ENCODE measurements at places on chromosomes 3 and 15.

DNA sequence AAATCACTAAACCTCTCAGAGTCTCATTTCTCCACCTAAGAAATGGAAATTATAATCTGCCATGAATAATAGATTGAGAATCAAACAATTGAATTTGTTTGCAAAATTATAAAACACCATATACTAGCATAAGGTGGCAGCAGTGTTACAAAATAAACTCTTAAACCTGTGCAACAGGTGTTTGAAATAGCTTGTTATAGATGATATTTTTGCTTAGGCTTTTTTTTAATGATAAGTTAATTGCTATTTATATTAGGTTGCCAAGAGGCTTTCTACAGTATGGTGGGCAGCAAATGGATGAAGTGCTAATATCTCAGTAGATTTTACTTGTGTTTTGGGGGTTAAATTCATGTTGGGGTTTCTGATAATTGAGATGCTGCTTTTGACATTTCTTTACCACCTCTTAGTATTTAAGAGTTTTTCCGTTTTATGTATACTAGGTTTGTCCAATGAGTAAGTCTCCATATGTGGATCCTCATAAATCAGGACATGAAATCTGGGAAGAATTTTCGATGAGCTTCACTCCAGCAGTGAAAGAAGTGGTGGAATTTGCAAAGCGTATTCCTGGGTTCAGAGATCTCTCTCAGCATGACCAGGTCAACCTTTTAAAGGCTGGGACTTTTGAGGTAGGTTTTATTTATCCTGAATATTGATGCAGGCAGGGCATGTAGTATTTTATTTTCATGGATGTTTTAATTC lies 19.6 kb downstream of the NR1D2 start:
- no peak for DNase-seq

GRCh38 chr3:49346797-49347251 lies 7.0 kb upstream of the USP4 start:
- no peak for DNase-seq

GRCh38 chr3:30609930-30610701 lies 3.7 kb downstream of the TGFBR2 start:
- DNase-seq, result no peak

GRCh38 chr3:52552089-52552488 lies 15.7 kb downstream of the UQCC5 start:
- no peak for DNase-seq

DNA sequence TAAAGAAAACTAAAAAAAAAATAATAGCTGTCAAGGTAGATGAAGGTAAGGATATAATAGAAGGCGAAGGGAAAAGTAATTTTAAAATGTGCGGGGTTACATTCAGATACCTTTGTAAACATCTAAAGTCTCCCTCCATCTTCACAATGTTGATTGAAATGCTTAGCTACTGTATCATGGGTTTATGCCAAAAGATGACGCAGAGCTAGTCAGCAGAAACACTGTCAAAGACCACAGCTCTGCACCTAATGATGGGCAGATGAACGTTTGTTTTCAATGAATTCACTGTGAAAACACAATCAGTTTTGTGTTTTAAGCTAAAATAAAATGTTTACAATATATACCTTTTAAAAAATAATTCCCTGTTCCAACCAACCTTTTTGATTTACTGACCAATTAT lies 61.2 kb downstream of the RFTN1 start:
- no peak for DNase-seq

- DNase-seq, result no peak
Measured at GRCh38 chr15:101723171-101723873, 951 bp downstream of the TARS3 start.

- peak; percentile 60 for DNase-seq
Measured at GRCh38 chr3:42247576-42248027, 18.4 kb downstream of the CCK start.

- no peak for DNase-seq
Measured at GRCh38 chr15:51260202-51260601, 78.2 kb downstream of the CYP19A1 start.

DNA sequence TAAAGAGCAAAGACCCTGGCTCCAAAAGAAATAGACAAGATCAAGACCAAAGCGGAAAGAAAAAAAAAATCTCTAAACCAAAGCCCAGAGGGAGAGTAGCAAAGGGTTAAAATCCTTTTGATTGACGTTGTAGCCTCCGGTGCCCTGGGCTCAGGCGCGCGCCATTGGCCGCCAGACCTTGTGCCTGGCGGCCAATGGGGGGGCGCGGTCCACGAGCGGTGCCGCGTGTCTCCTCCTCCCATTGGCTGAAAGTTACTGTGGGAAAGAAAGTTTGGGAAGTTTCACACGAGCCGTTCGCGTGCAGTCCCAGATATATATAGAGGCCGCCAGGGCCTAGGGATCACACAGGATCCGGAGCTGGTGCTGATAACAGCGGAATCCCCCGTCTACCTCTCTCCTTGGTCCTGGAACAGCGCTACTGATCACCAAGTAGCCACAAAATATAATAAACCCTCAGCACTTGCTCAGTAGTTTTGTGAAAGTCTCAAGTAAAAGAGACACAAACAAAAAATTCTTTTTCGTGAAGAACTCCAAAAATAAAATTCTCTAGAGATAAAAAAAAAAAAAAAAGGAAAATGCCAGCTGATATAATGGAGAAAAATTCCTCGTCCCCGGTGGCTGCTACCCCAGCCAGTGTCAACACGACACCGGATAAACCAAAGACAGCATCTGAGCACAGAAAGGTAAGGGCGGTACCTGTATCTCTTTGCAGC lies at the start of gene HES1:
Gene HES1, plus strand, starts transcription at position 343 of the 713 bp plus-strand sequence. Its CDS starts 233 bp downstream, at position 576.
- peak; percentile 51 for DNase-seq

- no peak for DNase-seq
Measured at GRCh38 chr3:129336093-129336706, 57.5 kb downstream of the HMCES start.

GRCh38 chr3:171802590-171802956 lies 7.7 kb downstream of the PLD1 start:
- no peak for DNase-seq

GRCh38 chr15:60454824-60455223 lies 24.1 kb downstream of the ICE2 start:
- DNase-seq, result no peak
